ENCODE measurements at places on chromosomes 6 and 20.
A peak's percentile ranks its signal among the peaks of the same experiment; 100 is the strongest.

DNA sequence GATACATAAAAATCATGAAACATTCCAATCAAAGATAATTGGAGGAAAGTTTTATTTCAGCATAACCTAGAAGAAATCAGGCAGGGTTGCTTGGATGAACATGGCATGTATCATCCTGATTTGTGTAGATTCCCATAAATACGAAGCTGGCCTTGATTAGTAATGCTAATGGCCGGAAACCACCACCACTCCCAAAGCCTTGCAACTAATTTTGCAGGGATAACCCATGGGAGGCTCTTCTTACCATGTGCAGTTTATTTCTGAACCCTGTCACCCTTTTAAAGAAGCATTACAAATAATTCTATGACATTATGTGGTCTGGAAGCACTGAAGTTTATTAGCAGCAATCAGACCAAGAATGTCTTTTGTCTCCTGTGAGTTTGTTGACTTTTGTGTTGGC lies 80.8 kb downstream of the AIG1 start:
- DNase-seq: no peak

DNA sequence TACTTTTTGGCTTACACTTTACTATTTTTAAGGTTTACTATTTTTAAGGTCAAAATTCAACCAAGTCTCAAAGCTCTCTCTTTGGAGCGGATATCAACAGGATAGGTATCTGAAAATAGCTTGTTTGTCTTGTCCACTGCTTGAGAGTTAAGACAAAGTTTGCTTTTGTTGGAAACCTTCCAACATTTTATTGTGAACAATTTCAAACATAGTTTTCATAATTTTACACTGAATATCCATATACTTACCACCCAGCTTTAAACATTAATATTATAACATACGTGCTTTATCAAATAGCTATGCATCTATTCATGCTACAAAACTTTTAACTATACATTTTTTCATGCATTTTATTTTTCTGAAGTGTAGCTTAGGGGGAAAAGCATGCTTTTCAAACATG lies 109.9 kb downstream of the FYN start:
- no peak for DNase-seq

DNA sequence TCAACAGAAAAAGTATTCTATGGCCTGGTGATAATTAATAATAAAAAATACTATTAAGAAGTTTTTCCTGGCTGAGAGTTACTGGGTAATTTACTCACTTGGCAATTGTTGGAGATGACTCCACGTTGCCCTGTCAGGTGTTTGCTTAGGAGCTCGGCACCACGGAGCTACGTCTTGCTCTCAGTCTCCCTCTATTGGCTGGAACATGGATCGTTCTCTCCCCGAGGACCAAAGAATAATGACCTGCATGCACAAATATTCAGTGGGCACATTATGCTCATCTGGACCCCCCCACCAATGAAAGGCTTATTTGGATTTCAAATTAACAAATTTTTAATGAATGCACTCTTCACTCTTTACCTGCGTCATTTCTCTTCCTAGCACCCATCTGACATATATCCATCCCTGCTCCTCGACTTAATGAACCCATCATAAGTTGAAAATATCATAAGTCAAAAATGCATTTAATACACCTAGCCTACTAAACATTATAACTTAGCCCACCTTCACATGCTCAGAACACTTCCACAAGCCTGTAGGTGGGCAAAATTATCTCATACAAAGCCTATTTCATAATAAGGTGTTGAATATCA lies 71.0 kb upstream of the CD83 start:
- peak; percentile 33 for DNase-seq

DNA sequence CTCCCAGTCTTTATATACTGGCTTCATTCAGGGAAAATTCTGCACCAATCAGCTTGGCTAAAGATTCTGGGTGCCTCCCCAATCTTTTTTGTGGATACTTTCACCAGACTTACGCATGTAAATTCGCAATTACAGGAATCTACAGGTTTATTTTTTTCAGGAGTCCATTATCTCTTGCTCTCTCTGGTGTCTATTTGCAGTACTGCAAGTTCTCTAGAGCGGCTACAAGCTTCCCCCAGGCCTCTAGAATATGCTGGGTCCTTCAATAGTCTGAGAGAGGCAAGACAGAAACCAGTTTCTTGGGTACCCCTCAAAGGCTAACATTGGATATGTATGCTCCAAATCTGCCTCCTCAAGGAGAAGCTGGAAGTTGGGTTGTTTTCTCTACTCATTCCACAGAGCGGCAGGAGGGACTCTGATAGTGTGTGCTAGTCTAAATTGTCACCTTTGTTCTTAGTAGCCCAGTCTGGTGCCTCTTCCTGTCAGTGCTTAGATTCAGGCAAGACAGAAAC lies 58.5 kb downstream of the SUN5 start:
- peak; percentile 18 for DNase-seq

GRCh38 chr6:90722648-90723047 lies 135.8 kb upstream of the MAP3K7 start:
- no peak for DNase-seq

DNA sequence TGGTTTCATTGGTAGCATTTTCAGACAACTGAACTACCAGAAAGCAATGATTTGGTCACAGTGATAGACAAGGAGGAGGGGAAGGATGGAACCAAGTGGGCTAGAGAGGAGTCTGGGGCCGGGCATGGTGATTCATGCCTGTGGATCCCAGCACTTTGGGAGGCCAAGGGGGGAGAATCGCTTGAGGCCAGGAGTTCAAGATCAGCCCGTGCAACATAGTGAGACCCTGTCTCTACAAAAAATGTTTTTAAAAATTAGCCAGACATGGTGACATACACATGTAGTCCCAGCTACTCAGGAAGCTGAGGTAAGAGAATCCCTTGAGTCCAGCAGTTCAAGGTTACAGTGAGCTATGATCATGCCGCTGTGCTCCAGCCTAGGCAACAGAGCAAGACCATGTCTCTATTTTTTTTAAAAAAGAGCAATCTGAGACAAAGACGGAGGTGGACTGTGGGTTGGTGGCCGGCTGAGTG lies 70.6 kb downstream of the SYCP2L start:
- DNase-seq: no peak

GRCh38 chr6:131754088-131754487 lies 43.3 kb upstream of the CTAGE9 start:
- no peak for DNase-seq

- DNase-seq: no peak
Observed at GRCh38 chr20:9119776-9120175, 50.9 kb downstream of the PLCB4 start.

DNA sequence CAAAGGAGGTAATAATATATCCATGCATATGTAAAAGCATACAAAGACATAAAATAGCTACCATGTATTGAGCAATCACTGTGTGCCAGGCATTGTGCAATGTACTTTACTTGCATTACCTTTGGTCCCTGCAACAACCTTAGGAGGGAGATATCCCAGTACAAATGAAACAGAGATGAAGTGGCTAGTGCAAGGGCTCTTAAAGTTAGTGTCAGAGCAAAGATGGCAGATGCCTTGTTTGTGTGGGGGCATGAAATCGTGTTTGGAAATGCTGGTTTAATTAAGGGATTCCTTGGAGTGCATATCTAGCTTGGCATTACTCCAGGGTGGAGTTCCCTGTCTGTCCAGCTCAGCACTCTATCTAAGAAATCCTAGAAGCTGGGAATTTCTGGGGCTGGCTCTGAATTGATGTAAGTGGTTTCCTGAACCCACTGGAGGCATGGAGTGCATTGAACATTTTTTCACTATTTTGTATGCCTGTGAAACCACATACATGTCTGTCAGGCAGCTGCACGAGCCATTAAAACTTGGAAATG lies 9.8 kb downstream of the PAQR8 start:
- DNase-seq: no peak

DNA sequence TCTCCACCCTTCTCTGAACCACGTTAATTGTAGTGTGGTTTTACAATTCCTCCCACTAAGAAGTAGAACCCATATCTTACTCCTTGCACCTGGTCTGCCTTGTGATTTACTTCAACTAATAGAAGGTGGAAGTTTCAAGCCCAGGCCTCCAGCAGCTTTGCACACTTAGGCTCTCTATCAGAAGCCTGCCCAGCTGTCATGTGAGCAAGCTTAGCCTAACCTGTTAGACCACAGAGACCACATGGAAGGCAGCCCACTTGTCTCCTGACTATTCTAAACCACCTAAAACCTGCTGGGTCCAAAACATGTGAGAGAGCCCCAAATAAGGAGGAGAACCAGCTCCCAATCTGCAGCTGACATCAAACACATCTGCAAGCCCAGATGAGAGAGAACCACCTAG lies 127.6 kb upstream of the BTBD3 start:
- no peak for DNase-seq

- no peak for DNase-seq
Observed at GRCh38 chr6:137226697-137227096, 7.5 kb upstream of the IFNGR1 start.

- no peak for DNase-seq
Observed at GRCh38 chr6:68054756-68055155, 580.3 kb upstream of the ADGRB3 start.

GRCh38 chr6:106574741-106575458 lies 54.4 kb downstream of the RTN4IP1 start:
- DNase-seq: no peak

- no peak for DNase-seq
Observed at GRCh38 chr6:90086517-90086916, 192.2 kb downstream of the GJA10 start.

GRCh38 chr6:157615420-157615769 lies 207.7 kb upstream of the SNX9 start:
- DNase-seq: no peak

GRCh38 chr6:47844881-47845280 lies 63.0 kb downstream of the OPN5 start:
- DNase-seq: no peak

DNA sequence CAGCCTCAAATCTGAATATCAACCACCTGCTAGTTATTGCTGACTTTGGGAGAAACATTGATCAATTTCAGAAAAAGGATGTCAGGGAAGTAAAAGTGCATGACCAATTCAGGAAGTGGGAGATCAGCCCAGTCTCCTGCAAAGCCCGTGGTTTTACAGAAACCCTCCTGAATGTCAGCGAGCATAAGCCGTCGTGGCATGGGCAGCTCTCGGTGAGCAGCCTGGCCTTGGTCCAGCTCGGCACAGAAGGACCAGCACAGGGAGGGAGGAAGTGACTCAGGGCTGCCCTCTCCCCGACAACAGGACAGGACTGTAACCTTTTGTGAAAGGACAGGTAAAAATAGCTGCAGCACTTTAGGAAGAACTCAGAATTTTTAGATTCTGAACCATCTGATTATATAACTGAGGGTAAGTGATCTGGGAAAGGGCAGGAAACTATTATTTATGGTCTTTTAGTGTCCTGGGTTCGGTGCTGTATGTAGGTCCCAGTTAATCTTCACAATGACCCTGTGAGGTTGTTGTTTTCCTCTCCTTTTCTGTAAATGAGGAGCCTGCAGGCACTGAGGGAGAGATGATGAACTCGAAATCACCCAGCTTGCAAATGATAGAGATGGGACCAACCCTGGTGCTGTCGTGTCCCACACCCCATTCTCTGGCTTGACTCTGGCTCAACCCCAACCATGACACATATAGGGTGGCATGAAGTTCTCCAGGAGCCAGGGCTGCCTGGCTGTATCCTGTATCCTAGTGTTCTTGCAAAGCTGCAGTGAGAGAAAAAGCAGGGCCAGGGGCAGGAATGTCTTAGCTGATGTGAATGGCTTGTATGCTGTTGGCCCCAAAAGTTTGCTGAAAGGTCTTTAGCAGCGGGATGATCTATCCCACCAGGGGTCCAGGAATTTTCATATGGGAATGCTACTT lies 37.6 kb downstream of the NRN1 start:
- no peak for DNase-seq

- no peak for DNase-seq
Observed at GRCh38 chr20:53736757-53737395, 143.2 kb upstream of the ZNF217 start.

- DNase-seq: no peak
Observed at GRCh38 chr20:53364646-53365045, 229.0 kb downstream of the ZNF217 start.

DNA sequence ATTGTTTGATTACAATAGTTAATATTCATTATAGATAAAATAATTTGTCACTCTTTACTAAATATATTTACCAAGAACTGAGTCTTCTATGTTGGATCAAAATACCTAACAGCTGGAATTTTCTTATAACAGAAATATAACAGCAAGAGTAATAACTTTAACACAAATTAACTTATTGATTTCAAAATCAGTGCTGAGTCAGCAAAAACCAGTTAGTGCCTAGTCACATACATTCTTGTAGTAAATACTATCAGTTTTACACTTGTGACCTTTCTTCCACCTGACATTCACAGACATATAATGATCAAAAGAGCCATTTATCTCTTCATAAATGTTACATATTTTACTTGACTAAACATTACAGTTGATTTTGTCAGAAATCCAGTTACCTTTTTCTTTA lies 1141.4 kb upstream of the ADGRB3 start:
- DNase-seq: no peak

All from activated CD4-positive, alpha-beta T cell treated with anti-CD3 and anti-CD28 coated beads, Interleukin-2, amount 50 U/mL, for 48 hours (primary cell).